ENCODE measurements at places on chromosomes 2 and 18.

DNA sequence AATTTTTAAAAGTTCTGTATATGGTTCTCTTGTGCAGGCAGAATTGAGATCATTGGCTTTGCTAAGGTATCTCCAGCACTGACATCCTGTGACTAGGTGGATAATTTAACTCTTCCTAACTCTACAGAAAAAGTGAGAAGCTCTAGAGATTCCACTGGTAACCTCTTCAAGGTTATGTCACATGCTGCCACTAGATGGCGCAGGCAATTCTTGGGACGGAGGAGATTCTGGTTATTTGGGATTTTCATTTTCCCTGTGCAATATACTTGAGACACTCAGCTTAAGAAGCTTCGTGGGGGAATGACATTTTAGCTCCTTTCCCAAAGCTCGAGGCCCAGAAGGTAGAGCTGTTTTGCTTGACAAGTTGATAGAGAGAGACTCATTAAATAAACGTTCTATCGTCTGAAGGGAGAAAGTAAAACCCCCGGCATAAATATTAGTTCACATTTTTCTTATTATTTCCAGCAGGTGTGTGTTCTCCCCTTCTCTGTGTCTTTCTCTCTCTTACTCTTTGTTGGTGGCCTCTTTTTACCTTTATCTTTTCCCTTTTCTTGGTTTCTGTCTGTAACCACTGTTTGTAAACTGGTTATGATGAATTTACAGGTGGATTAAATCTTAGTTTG lies 26.6 kb upstream of the LANCL1 start:
- peak; percentile 19 for DNase-seq

DNA sequence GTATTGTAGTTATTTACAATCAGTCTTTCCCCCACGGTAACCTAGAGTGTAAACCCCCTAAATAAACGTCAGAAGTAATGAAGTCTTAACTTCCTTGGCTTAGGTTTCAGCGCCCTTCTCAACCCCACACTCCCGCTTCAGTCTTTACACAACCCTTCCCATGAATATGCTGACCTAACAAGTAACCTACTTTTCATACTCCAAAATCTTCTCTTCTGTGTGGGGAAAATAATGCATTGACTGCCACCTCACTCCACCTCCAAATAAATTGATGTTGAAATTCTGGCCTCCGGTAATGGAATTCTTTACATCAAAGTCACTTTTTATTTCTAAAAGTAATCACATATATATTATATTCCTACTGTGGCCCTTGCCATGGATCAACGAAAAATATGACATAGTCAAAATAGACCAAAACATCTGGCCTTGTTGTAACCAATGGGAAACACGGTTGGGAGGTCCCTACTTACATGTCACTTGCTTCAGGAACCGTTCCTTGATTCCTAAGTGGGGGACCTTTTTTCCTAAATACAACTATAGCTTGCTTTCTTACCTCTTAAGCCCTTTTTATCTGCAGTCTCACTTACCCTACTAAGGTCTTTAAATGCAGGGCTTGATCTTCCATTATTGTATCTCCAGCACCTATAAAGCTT lies 961 bp downstream of the GEN1 start:
- DNase-seq: no peak

DNA sequence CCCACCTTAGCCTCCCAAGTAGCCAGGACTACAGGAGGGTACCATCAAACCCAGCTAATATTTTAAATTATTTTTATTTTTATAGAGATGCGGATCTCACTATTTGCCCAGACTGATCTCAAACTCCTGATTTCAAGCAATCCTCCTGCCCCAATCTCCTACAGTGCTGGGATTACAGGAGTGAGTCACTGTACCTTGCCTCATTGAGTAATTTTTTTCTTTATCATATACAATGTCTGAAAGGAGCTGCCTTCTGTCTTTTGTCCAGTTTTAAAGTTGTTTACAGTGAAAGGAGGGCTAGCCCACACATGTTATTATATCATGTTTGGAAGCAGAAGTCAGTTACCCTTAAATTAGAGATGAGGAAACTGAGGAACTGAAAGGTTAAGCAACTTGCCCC lies 32.5 kb downstream of the PRKRA start:
- no peak for DNase-seq

- DNase-seq: no peak
Measured at GRCh38 chr2:217291259-217291658, 431.4 kb upstream of the TNP1 start.

DNA sequence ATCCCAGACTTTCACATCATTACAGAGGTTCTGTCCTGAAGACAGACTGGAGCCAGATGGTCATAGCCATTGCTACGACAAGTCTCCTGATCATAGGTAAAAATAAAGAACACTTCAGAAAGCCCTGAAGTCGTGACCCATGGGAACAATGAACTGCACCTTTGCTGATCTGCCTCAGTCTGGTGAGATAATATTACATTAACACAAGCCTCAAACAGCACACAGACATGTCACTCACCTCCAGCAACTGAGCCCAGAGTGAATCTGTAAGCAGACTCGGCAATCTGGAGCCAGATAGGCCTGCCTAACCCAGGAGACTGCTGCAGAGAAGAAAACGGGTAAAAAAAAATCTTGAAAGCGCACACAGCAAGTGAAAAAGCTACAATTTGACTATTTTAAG lies 79.2 kb downstream of the SLC25A12 start:
- DNase-seq: no peak

- DNase-seq: no peak
Measured at GRCh38 chr2:47323822-47324171, 79.2 kb upstream of the MSH2 start.

GRCh38 chr2:88591698-88592097 lies 35.6 kb downstream of the EIF2AK3 start:
- DNase-seq: no peak

DNA sequence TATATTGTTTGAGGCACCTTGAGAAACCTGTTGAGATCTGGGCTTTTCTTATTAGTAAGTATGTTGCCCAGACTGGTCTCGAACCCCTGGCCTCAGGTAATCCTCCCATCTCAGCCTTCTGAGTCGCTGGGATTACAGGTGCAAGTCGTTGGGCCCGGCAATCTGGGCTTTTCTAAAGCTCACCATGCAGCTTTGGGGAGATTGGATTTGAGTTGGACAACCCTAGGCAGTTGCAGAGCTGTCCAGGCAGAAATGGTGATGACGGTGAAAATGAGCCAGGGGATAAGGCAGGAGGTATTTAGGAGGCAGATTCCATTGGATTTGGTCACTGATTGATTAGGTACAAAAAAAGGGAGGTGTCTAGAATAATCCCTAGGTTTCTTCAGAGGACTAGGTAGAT lies 16.2 kb downstream of the NEDD4L start:
- DNase-seq: no peak

DNA sequence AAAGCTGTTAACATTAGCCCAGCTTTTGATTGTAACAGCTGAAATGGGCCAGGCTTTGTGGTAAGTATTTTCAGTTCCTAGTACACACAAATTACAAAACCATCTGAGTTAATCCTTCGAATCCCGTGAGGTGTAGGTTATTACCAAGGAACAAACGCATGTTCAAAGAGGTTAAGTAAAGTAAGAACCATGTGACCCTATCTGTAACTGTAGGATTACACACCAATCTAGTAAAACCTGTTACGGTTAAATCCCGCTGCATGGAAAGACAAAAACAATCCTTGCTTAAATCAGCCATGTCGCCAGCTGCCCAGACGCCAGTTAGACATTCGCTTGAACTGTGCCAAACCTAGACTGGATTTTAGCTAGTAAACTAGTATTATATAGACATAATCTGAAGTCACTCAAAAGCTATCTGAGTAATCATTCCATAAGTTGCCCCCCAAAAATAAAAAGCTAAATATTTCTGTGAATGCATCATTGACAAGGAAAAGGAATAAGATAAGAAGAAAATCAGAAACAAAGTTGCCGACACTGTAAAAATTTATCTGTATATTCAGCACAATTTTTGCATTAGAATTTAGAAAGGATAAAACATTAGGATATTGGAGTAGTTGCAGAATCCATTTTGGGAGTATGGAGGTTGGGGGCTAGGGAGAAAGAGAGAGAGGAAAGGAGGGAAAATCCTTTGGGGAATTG lies 638.0 kb downstream of the CNTNAP5 start:
- DNase-seq: no peak

- DNase-seq: no peak
Measured at GRCh38 chr18:14933964-14934363, 186.0 kb downstream of the ANKRD30B start.

DNA sequence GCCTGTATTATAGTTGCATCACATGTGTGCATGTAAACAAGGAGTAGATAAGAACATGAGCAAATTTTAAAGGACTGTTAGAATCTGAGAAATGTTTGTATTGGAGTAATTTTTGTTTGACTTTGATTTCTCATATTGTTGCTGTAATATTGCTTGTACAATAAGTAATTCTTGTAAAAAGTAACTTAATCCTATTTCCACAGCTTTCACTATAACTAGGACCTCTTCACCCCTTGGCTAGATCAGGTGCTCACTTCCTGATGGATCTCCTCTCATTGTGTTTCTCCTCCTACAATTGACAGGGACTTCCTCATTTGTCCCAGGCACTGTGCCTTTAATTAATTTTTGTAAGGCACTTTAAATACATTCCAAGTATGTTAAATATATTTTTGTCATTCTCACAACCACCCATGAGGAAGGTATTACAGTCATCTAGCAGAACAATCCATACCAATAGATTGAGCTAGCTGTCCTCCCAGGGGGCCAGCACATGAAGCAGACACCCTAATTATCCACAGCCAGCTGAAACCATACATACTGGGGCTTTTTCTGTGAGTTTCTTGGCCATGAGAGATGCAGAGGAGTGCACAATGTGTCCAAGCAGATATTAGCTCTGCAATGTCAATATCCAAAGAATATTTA lies 359.5 kb upstream of the ACVR2A start:
- no peak for DNase-seq

GRCh38 chr2:118019821-118020220 lies 6.0 kb upstream of the CCDC93 start:
- no peak for DNase-seq

GRCh38 chr2:1673160-1673944 lies 71.0 kb downstream of the PXDN start:
- DNase-seq: no peak

- DNase-seq: no peak
Measured at GRCh38 chr2:94993176-94994062, 32.1 kb upstream of the MAL start.

- no peak for DNase-seq
Measured at GRCh38 chr2:171134624-171135230, 26.0 kb downstream of the TLK1 start.

Data from stimulated activated CD8-positive, alpha-beta memory T cell treated with anti-CD3 and anti-CD28 coated beads, Interleukin-12 subunit alpha, Interleukin-12 subunit beta, amount 100 ng/mL, for 1 hour (primary cell).